ENCODE measurements at places on chromosomes 6 and 20.
A peak's percentile ranks its signal among the peaks of the same experiment; 100 is the strongest.

- no peak for DNase-seq
Observed at GRCh38 chr20:48395816-48396546, 431.8 kb downstream of the PREX1 start.

DNA sequence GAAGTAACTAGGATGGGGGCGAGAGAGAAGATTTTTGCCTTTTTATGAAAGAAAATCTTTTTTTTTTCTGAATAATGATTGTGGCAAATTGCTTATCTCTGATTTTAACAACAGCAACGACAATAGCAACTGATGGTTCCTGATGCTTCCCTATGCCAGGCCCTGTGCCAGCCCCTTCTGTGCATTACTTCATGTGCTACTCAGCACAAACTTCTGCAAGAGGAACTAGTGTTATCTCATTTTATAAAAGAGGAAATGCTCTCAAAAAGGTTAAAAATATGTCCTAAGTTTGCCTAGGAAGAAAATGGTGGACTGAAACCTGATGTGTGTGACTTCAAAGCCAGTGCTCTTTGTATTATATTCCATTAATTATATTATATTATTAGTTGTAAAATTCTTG lies 74.0 kb upstream of the RALGAPA2 start:
- peak; percentile 58 for DNase-seq

- no peak for DNase-seq
Observed at GRCh38 chr6:69580706-69581105, 216.1 kb downstream of the LMBRD1 start.

DNA sequence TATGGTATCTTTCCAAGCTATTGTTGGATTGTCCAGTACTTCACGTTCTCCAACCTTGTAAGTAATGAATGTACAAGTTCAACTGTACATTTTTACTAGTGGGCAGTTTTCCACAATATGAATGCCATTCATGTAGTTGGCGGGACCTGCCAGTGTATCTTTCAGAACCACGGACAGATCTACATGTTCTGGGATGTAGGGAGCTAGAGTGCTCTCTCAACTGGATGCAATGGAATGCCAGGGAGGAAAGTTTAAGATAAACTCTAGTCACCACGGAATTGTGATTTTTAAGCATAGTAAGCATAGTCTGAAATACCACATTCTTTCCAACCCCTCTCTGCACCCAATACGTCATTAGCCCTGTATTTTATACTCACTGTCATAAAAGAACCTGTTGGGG lies 21.5 kb upstream of the HLA-C start:
- no peak for DNase-seq

- no peak for DNase-seq
Observed at GRCh38 chr6:137311940-137312339, 92.8 kb upstream of the IFNGR1 start.

GRCh38 chr6:84967389-84967788 lies 203.0 kb upstream of the TBX18 start:
- peak; percentile 17 for DNase-seq
